ENCODE measurements at places on chromosomes 4 and X.

DNA sequence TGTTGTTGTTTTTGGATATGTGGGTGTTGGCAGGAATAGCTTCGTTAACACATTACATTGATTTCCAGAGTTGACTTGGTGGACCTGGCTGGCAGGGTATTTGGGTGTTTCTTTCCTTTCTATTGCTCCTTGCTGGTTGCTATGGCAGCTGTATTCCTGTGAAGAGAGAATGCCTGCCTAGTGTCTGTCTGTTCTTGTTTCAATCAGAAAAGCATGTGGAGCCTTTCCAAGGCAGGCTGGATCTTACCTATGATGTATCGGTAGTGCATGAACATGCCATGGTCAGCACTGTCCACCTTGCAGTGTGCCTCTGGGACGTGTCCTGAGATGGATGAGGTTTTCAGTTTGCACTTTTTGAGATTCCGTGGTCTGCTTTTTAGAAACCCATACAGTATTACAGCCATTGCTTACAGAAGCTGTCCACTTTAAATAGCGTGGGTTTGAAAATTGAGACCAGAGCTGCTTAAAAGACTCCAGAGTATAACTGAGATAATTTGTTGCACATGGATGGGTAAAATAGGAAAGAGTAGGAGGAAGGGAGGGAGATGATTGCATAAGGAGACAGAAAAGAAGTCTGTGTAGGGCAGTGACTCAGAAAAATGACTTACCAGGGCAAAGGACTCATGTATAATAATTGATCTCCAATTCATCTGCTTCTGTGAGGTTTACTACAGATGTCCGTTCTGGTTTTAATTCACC is 20.0 kb upstream of the AADAT start:
- no peak for DNase-seq

- no peak for DNase-seq
Measured at GRCh38 chr4:174177536-174177935, 105.9 kb downstream of the FBXO8 start.

DNA sequence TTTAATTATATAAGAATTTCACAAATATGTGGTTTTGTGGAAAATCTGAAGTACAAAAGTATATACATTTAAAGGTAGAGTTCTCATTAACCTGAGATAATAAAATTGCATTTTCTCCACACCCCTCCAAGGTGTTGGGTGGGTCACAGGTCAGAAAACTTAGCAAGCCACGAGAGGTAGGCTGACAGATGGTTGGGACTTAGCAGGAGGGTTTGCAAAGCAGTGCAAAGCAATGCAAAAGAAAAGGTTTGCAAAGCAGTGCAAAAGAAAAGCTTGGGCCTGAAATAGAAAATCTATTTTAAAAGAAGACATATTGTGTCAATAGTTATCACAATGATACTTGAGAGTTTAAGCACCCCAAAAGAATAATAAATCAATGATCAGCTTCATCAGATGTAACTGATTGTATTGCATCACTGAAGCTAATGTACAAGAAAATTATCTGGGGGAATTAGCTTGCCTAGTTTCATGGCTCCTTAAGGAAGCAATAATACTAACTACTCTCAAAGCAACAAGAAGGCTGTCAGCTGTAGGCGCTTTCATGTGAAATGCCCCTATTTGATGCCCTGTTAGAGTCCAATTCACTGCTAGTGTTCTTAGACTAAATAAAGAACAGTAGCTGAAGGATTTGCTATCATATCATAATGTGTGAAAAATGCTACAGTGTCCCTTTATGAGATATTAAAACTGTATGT is 319.5 kb downstream of the KCNIP4 start:
- no peak for DNase-seq

GRCh38 chrX:17355976-17356375 is 19.0 kb upstream of the NHS start:
- DNase-seq: no peak

DNA sequence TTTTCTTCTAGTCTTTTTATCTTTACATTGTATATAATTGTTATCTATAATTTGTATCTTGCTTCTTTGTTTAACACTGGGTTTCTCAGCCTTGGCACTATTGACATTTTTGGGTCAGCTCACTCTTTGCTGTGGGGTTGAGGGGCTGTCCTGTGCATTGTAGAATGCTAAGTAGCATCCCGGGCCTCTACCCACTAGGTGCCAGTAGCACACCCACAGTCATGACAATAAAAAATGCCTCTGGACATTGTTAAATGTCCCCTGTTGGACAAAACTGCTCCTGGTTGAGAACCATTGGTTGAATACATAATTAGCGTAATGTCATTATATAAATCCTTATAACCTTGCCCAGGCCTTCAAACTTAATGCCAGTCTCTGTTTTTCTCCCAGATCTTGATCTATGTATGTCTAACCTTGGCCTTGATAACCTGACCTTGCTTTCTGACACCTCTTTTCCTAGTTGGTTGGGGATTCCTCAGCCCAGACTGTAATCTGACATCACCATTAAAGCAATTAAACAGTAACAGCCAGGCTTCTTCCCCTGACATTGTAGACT is 46.1 kb downstream of the DCX start:
- no peak for DNase-seq

Data from stimulated activated CD4-positive, alpha-beta T cell treated with anti-CD3 and anti-CD28 coated beads, Interleukin-15, amount 100 ng/mL, for 24 hours (primary cell).